ENCODE measurements at places on chromosomes 4 and X.

DNA sequence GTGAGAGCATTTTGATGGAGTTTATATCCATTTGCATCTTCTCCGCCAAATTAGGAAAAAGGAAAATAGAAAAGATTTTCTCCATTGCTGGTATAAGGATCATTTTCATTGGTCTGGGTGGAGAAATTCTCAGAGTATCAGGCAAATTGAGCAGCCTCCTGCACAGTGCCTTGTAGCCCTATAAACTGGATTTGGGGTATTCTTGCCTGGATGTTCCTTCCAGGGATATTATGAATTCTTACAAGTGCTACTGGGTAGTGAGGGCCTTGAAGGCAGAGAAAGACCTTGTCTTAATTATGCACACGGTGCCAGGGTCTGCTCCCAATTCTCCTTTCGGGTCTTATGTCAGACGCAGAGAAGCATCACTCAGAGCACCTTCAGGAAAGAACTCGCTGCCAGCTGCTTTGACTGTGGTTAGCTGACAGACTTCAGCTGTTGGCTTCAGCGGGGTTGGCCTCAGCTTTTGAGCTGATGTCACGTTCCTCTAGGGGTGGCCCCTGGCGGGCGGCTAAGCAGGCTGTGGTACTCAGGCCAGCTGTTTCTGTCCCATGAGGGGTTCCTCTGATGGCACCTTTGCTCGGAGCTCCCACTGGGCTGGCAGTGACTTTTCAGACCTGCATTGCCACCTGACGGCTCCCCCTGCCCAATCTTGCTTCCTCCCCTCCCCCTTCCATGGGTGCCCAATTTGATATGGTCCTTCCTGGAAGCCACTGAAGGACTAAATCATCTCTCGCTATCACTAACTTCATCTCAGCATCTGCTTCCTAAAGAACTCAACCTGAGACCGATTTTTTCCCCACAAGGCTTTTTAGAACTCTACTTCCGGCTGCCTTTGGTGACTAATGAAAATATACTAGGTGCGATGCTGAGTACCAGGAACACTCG, 519.5 kb downstream of the BCOR start:
- DNase-seq = peak; percentile 24

GRCh38 chr4:157706155-157706554, 466.7 kb downstream of the GASK1B start:
- no peak for DNase-seq

DNA sequence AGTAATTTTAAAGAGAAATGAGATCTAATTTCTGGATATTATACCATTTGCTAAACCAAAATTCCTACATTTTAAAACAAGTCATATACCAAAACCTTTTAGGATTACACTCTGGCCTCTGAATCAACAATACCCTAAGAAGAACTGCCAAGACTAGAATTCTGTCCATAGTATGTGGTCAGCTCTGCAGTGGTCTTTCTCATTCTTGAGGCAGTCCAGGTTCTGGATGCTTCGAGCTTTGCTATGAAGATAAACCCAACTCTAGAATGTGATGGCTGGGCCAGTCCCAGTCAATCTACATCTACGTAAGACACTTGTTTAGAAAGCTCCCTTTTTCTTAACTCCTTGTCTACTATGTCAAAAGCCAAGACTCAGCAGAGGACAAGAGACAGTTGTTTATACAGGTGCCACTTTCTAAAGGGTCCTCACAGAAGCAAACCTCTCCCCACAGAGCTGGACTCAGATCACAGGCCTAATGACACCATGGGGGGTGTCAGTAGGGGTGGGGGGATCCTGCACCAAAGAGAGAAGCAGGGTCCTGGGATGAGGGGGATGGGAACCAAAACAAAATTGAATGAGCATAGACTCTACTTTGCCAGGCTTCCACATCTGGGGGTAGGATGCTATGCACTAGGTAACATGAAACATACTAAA, 63.2 kb downstream of the SH3RF1 start:
- DNase-seq = no peak

- no peak for DNase-seq
Measured at GRCh38 chr4:41551536-41551935, 13.6 kb downstream of the LIMCH1 start.

DNA sequence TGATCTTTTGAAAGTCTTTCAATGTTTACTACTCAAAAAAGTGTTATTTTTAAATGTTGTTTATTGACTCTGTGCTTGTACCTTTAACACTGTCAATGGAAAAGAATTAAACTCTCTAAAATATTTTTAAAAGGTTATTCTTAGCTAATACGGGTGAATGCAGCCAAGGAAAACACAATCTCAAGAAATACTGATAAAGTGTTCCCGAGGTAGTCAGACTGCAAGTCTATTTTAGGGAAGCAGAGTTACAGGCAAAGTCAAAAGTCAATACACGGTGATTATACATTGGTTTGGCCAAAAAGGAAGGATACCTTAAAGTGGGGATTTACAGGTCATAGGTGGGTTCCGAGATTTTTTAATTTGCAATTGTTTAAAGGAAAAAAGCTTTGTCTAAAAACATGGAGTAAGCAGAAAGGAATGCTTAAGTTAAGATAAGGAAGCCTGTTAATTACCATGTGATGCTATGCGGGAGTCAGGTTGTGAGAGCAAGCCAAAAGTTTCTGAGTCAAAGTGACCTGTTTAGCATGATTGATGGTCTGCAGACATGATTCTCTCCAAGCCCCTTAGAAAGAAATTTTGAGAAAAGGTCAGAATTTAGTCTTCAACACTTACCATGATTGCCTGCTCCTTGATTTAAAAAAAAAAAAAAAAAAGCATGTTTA, 288.4 kb downstream of the KLHL4 start:
- DNase-seq = peak; percentile 0

- DNase-seq = no peak
Measured at GRCh38 chr4:40682290-40683101, 52.8 kb upstream of the RBM47 start.
